ENCODE measurements at places on chromosomes 16 and 17.
A peak's percentile ranks its signal among the peaks of the same experiment; 100 is the strongest.

- no peak for DNase-seq
Measured at GRCh38 chr17:78706271-78706915, 75.7 kb downstream of the CYTH1 start.

DNA sequence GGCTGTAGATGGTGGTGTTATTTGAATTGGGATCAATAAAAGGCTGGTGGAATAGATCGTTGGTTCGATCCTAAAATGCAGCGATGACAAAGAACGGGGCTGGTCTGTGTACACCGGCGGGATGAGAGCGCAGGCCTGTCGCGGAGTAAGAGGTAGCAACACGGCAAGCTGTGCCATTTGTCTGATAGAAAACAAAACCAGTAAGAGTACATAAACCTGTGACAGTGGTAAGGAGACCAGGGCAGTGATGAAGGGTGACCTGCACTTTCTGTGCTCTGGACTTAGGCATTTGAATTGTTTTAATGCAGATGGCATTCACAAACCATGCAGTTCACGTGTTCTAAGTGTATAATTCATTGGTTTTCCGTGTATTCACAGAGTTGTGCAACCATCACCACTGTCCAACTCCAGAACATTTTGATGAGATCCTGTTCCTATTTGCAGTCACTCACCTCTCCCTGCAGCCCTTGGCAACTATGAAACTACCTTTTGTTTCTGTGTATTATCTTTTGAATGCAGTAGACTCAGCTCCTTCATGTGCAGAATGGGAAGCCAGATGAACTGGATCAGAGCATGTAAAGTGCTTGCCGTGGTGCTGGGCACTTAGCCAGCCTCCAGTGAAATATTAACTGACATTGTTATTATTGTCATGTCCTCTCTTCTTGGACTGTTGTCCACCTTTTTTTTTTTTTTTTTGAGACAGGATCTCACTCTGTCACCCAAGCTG, 286.1 kb downstream of the SNX29 start:
- peak; percentile 50 for DNase-seq

GRCh38 chr17:1992541-1992940, 32.6 kb downstream of the RTN4RL1 start:
- DNase-seq: no peak

GRCh38 chr17:19387921-19388521, 1.0 kb upstream of the MFAP4 start:
- DNase-seq: no peak

DNA sequence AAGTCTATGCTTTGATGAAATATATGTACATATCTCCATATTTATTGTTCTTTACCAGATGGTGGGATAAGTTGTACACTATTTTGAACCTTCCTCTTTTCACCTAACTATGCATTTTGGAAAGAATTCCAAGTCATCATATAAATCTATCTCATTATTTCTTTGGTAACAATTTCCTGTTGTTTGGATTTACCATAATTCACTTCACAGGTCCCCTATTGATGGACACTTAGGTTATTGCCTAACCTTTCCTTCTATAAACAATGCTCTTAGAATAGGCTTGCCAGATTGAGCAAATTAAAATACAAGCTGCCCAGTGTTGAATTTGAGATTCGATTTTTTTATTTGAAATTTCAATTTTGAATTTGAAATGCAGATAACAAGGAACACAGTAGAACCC, 28.9 kb upstream of the DHX8 start:
- DNase-seq: no peak

DNA sequence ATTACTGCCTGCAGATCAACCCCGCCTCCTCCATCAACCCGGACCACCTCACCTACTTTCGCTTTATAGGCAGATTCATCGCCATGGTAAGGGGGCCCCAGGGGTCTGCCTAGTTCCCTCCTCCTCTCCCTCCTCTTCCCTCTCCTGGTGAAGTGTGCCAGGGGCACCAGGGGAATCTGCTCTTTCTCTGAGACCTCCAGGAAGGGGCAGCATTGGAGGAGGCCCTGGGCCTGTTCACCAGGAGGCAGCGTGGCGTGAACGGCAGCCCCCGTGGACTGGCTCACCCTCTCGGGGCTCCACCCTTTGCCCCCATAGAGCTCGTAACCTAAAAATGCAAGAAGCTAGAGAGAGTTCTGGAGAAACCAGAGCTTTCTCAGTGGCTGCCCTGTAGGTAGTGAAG, 17.1 kb upstream of the CLEC18A start:
- no peak for DNase-seq

GRCh38 chr16:69709456-69710084, 16.8 kb downstream of the NQO1 start:
- DNase-seq: no peak

- DNase-seq: no peak
Measured at GRCh38 chr16:78211946-78212345, 112.5 kb downstream of the WWOX start.

DNA sequence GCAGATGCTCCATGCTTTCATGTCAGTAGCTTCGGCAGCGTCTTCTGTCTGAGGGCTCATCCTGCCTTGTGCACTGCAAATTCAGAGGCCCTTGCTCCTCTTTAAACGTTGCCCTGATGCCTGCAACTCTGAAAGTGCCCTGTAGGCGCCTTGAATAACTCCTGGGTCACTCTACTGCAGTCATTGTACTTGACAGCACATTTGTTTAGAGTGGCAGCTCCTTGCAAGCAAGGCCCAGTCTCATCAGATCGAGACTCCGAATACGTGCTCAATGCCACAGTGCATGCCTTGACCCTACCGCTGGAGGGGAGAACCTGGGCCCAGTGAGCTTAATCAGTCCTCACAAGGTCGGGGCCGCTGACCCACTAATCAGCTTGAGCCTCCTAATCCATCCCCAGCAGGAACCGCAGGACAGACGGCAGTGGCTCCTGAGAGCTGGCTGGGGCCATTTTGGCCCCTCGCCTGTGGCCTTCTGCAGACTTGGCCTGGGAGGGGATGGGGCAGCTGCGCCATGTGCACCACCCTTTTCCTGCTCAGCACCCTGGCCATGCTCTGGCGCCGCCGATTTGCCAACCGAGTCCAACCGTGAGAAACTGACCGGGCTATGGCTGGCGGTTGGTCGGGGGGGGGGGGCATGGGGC, at the start of gene PRCD:
Gene PRCD, plus strand, starts transcription at position 414 of the 641 bp plus-strand sequence. Its CDS starts 98 bp downstream, at position 512.
- DNase-seq: no peak

DNA sequence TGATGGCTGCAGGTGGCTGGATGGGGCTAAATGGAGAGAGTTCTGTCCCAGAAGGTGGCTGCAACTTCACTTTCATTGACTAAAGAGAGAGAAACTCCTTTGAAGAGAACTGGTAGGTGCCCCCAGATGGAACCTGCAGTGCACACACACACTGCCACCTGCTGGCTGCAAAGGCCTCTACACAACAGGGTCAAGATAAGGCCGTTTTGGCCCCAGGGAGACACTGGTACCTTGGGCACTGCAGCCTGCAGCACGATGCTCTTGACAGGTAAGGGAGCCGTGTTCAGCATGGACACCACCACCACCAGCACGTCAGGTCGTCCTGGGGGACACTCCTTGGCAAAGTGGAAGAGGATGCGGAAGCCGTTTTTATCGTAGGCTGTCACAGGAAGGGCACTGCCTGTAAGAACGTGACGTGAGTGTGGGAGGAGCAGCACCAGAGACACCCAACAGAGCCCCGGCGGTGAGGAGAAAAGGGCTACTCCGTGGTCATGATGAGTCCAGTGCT, 22.7 kb downstream of the GGA3 start:
- peak; percentile 36 for DNase-seq

GRCh38 chr17:17107891-17108431, 65.7 kb downstream of the MPRIP start:
- no peak for DNase-seq
